ENCODE measurements at places on chromosomes 6 and 20.

GRCh38 chr20:59385480-59385879 lies 85.1 kb downstream of the EDN3 start:
- DNase-seq: no peak

- DNase-seq: no peak
Measured at GRCh38 chr6:7136859-7137334, 29.1 kb downstream of the RREB1 start.

- DNase-seq: no peak
Measured at GRCh38 chr20:44135417-44136204, 51.4 kb downstream of the JPH2 start.

DNA sequence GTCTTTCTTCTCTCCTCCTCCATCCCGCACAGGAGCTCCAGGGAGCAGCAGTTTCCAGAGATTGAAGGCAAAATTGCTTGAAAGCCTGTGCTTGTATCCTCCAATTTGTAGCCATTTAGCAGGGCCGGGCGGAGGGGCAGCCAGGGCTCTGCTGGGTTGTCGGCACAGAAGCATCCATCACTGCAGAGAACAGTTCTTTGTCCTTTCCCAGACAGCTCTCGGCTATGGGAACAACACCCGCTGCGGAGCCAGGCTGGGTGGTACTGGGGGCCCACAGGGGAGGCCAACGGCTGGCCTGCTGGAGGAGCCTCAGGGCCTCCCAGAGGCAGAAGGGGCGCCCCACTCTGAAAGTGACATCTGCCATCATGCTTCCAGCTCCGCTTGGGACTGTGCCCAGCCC lies 7.8 kb downstream of the HRH3 start:
- no peak for DNase-seq

DNA sequence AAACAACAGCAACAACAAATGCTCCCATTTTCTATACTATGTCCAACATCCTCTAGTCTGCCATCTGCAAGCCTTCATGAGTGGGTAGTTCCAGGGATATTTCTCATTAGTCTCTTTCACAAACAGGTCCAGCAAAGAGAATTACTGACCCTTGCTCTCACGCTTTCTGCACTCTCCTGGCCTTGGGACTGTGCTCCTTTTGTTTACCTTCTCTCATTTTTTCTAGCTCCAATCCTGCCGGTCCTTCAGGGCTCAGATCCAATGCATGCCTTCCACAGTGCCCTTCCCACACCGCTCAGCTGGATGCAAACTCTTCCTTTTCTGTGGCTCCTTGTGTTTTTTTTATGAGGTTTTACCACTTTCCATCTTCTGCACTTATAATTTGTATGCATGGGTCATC lies 47.2 kb downstream of the ADTRP start:
- DNase-seq: no peak

GRCh38 chr6:124203101-124203811 lies 399.6 kb downstream of the NKAIN2 start:
- DNase-seq: no peak

GRCh38 chr20:43096126-43096930 lies 93.4 kb downstream of the PTPRT start:
- no peak for DNase-seq

- no peak for DNase-seq
Measured at GRCh38 chr6:42841844-42842584, 37.4 kb upstream of the RPL7L1 start.

DNA sequence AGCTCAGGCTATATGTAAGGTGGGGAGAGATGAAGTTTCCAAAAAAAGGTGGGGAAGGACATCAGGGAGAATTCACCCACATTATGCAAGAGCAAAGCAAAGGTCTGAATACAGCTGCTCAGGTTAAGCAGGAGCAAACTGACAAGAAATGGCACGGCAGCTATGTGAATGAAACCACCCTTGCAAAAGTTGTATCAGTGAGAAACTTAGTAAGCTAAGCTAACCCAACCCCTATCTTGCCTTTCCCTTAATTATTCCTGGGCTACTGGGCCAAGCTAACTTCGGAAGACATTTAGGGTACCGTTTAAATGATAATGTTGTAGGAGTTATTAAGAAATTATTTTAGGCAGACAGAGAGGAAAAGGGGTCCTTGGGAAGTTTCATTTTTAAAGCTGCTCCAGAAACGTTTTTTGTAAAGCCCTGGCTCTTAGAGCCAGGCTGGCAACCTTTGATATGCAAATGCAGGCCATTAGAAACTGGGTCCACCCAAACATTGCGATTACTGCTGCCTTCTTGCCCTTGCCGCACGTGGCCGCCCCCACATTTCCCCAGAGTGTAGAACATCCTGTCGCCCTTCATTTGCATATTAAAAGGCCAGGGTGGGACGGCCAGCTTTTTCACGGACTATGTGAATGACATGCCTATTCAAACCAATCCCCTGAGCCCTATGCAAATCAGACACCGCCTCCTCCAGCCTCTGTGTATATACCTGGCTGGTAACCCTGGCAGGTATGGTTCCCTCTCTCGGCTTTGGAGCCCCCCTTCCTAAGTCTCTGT lies 60.5 kb upstream of the SAMD5 start:
- DNase-seq: no peak

GRCh38 chr20:326645-327185 lies 1.4 kb downstream of the SOX12 start:
- DNase-seq: no peak

DNA sequence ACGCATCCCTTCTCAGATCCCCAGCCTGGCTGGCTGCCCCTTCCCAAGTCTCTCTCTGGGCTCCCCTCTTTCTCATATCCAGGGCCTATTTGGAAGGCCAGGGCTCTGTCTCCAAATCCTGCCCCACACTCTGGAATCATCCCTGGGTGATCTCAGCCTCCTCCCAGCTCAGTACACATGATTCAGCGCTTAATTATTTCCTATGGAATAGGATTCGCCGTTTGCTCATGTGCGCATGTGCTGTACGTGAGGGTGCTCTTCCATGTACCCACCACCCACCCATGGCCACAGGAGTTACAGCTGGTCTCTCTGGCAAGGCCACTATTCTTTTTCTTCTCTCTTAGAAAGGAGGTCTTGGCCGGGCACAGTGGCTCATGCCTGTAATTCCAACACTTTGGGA lies 81.7 kb upstream of the FOXP4 start:
- no peak for DNase-seq

GRCh38 chr20:44532981-44533331 lies 11.1 kb upstream of the SERINC3 start:
- DNase-seq: no peak

DNA sequence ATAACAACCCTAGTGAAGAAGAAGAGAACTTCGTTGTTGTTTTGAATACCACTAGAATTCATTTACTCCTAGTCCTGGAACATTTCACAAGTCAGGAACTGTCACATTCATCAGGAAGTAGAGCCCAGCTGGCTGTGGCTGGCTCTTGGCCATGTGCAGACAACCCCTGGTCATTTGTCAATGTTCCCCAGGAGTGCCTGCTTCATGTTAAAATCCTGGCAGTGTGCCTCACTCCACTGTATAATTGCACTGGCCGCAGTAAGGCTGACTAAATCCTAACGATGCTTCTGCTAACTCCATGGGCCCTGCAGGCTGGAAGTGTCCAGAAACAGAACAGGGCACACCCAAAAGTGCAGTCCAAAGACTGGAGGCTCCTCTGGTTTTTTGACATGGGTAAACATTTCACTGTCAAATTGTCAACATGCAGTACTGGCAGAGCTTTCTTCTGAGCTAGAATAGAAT lies 41.5 kb upstream of the ADGRF1 start:
- DNase-seq: no peak

DNA sequence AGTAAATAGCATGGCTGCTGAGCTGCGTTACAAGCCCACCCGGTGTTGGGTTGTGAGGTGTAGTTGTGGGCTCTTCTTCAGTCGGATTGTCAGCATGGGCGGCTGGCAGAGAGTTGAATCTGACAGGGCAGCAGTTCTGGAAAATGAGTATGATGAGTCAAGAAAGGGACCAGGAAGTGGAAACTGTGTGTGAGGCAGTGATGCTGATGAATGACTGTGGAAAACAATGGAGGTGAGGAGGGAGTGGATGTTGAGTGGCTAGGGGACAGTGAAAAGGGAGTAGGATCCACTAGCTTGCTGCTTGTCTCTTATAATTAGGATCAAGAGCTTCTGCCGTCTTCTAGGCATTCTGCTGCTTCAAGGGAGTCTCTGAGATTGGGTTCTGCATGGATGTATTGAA lies 154.3 kb downstream of the ESR1 start:
- no peak for DNase-seq

- no peak for DNase-seq
Measured at GRCh38 chr6:169370666-169371343, 117.2 kb upstream of the THBS2 start.

GRCh38 chr20:4840801-4841200 lies 119.1 kb downstream of the PRND start:
- DNase-seq: no peak

GRCh38 chr20:63836458-63837344 lies 5.6 kb upstream of the ZBTB46 start:
- no peak for DNase-seq

GRCh38 chr20:58208944-58209343 lies 19.5 kb downstream of the ANKRD60 start:
- no peak for DNase-seq

GRCh38 chr6:134288538-134289203 lies 29.2 kb downstream of the SGK1 start:
- DNase-seq: no peak

GRCh38 chr6:35370785-35371493 lies 28.6 kb downstream of the PPARD start:
- peak; percentile 10 for DNase-seq

- DNase-seq: no peak
Measured at GRCh38 chr20:62583424-62583920, 58.8 kb upstream of the SLCO4A1 start.

DNA sequence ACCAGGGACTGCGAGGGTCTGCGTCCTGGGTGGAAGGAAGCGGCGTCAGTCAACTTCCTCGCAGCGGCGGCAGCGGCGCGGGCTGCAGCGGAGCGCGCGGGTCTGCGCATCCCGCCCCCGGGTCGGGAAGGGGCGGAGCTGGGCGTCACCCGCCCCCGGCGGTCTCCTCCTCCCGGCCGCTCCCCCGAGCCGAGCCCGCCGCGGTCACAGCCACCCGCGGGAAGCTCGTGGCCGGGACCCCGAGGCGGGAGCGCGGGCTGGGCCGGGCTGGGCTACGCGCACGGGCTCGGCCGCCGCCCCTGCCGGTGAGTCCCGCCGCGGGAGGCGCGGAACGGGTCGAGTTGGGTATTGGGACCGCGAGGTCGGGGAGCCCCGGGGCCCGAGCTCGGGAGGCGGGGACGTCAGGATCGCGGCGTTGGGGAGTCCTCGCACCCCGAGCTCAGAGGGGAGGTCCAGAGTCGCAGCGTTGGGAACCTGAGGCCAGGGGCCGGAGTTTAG lies at the start of gene PAQR8:
PAQR8 (plus strand) TSS at position 207 of the 498 bp plus-strand sequence. CDS start 41,063 bp downstream, outside the sequence.
- peak; percentile 87 for DNase-seq

DNA sequence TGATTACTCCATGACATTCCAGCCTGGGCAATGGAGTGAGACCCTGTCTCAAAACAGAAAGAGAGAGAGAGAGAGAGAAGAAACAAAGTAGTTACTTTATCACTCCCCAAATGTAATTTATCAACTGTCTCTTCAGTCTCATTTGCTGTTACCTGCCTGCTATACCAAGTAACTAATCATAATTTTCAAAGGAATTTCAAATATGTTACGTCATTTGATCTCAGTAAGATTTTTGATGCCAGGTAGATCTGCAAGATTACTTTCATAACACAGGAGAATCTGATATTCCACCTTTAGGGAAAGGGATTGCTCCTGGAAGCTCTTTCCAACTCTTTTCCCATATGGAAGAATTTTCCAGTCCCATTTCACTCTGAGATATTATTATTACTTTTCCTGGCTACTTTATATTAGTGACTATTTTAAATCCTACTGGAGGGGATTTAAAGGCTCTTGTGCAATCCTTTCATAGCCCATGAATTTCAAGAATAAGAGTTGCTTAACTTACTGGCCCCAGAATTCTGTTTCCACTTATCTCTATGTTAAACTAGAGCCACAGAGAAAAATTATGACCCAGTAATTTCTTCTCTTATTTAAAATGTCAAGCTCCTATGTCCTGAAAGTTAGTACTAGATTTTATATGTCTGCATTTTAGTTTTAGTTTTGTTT lies 390.2 kb upstream of the FLRT3 start:
- no peak for DNase-seq

- no peak for DNase-seq
Measured at GRCh38 chr20:52035977-52036376, 155.6 kb downstream of the ZFP64 start.

GRCh38 chr6:56232436-56232835 lies 14.9 kb downstream of the COL21A1 start:
- no peak for DNase-seq

DNA sequence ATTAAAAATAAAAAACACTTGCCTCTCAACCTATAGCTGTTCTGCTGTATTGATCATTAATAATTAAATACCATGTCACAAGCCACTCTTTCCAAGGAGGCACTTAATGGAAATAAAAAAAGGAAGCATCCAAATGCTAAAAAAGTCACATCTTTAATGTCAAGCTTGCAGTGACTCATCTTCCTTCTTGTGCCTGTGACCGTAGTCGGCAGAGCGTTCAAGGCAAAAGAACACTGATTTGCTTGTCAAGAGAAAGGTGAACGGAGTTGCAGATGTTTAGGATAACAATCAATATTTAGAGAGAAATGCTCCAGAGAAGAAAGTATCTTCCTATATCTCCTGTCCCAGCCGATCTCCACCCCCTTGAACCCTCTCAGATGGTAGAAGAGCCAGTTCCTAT lies 341.0 kb upstream of the OPRM1 start:
- DNase-seq: no peak

DNA sequence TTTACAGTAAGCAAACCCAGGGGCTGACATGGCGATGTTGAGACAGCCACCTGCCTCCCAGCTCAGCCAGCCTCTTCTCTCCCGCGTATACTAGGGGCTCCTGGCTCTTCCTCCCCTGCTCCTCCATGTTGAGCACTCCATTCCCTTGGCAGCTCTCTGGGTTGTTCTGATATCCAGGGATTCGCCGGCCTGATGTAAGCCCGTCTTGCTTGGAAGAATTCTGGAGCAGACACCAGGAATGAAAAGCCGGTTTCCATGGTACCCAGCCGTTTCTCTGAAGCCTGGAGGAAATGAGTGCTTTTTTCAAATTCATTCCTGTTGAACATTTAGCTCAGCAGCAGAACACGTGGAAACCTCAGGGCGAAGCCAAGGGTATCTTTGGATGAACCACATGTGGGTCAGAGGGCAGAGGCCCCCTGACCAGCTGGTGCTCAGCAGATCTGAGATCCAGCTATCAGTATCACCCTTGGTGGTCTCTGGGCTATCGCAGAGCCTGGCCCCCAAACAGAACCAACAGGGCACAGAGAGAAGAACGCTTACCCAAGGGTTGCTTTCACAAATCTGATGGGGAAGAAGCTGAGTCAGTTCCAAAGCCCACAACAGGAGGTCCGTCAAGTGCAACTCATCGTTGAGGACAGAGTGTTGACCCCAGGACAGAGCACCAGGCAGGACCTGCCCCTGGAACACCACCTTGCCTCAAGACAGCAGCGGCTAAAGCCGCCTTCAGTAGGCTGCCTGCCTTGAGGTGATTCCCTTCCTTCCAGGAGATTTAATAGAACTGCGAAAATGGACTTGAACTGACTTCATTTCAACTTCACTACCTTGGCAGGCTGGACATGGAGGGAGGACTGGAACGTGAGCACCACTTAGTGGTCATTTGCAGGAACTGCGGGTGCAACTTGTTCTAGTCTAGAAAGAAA lies 96.1 kb upstream of the RIN2 start:
- peak; percentile 47 for DNase-seq

Measured in activated naive CD8-positive, alpha-beta T cell treated with anti-CD3 and anti-CD28 coated beads, Interleukin-2, amount 50 U/mL, for 24 hours (primary cell).